ENCODE measurements at places on chromosomes 3 and 15. TPM values are rescaled to one million over a fixed set of nuclear protein-coding genes. Genes with fewer than 3 reads are reported as not detected.

Gene PYGO1
- total RNA-seq, result 8.6 TPM

Gene TSPAN3
- total RNA-seq, result 276 TPM

Gene TERC
- total RNA-seq, result 37.7 TPM

Gene NCKIPSD
- total RNA-seq, result 9.2 TPM

Gene ACOX2
- 25.8 TPM for total RNA-seq

Gene GP5
- 0.14 TPM for total RNA-seq

Gene TLR9
- under 0.01 TPM for total RNA-seq

Gene BLM
- total RNA-seq, result 0.74 TPM

Gene KCNMB3
- 1.1 TPM for total RNA-seq

Gene SLCO3A1
- total RNA-seq, result 5.7 TPM

Gene IL5RA
- not detected for total RNA-seq

Gene SPTBN5
- 0.18 TPM for total RNA-seq

Gene GP9
- not detected for total RNA-seq

Measured in smooth muscle cell of bladder (primary cell).